ENCODE measurements at places on chromosomes 1 and 21.

GRCh38 chr1:207673399-207673798 is 28.5 kb downstream of the CR1L start:
- DNase-seq = no peak

- DNase-seq = no peak
Observed at GRCh38 chr1:33221385-33221758, 34.9 kb upstream of the ZNF362 start.

GRCh38 chr1:201705389-201705788 is 123.6 kb upstream of the IPO9 start:
- DNase-seq = no peak

DNA sequence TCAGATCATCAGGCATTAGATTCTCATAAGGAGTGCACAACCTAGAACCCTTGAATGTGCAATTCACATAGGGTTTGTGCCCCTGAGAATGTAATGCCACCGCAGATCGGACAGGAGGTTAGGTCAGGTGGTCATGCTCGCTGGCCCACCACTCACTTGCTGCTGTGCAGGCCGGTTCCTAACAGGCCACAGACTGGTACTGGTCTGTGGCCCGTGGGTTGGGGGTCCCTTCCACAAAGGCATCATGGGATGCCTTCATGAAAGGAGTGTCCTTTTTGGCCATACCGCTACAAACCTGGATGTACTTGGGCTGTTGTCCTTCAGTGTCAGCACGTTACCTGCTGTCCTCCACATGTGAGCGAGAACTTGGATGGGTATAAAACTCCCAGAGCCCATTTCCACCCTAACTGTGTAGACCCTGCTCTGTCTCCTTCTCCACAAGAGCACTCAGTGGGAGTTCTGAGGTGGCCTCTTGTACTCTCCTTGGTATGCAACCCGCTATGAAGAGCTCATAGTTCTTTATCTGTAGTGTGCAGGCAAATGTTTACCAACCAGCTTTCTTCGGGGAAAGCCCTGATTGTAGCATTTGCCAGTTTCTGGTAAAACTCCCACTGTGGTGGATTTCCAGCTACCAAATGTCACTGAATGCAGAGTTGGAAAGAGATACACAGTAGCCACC is 41.7 kb upstream of the SLC19A1 start:
- DNase-seq = no peak

GRCh38 chr1:234102583-234102982 is 198.1 kb downstream of the SLC35F3 start:
- peak; percentile 16 for DNase-seq

GRCh38 chr1:36729289-36729688 is 246.6 kb upstream of the CSF3R start:
- DNase-seq = no peak

- no peak for DNase-seq
Observed at GRCh38 chr1:45067806-45068205, 55.8 kb downstream of the UROD start.

- DNase-seq = no peak
Observed at GRCh38 chr1:203091761-203092330, 6.0 kb upstream of the MYOG start.

DNA sequence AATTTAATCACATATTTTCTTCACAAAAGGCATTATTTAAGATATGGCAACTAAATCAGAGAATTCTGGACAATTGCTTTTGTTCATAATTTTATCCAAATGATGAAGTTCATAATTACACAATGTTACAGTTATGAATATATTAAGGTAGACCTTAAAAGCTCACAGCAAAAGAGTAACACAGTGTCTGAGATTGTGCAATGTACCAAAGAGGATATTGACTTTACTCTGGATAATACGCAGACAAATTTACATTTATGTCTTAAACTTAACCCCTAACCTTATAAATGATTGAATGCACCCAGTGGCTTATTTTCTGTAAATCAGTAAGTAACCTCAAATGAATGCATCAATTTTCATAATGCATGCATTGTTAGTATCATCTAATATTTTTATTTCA is 216.2 kb upstream of the SAMSN1 start:
- no peak for DNase-seq

DNA sequence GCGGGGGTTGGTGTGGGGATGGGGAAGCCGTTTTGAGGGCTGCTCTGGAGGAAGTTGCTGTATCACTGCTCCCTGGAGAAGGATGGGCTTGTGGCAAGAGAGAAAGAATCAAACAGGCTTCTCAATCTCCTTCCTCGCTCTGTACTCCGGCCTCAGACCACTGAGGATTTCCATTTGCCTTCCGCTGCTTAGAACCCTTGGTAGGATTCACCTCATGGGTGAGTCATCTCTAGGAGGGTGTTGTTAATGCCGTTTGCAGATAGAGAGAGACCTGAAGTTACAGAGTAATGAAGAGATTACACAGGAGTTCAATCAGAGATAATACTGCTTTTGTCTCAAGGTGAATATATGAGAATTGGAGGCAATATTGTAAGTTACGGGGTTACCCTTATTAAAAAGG is 15.3 kb downstream of the SLC35F3 start:
- no peak for DNase-seq

- DNase-seq = no peak
Observed at GRCh38 chr1:176885751-176886150, 278.8 kb downstream of the ASTN1 start.

DNA sequence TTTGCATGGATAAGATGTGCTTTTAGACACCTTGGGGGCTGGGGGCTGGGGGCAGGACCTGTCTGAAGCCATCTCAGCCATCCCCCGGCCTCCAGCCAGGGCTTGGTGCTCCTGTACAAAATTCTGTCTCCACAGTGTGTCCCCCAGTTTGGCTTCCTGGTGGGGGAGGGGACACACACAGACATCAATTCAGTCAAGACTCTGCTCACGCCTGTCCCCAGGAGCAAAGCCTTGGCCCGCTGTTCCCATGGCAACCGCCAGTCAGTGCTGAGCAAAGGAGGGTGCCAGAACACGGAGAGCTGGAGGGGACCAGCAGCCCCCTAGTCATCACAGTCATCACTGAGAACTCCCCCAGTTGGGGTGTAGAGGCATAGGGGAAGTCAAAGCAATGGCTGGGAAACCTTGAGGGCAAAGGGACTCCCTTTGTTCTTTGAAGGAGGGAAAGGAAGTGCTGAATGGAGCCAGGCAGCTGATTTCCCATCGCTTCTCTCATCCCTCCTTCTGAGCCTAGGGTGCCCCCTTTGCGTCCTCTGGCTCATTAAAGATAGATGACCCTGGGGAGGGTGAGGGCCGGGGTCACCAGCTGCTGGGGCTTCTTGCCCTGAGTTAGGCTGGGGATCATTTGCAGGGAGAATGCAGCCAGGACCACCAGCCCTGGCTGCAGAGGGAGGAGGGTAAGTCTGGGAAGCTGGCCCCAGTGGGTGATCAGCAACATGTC is 134.9 kb upstream of the IPO9 start:
- no peak for DNase-seq

DNA sequence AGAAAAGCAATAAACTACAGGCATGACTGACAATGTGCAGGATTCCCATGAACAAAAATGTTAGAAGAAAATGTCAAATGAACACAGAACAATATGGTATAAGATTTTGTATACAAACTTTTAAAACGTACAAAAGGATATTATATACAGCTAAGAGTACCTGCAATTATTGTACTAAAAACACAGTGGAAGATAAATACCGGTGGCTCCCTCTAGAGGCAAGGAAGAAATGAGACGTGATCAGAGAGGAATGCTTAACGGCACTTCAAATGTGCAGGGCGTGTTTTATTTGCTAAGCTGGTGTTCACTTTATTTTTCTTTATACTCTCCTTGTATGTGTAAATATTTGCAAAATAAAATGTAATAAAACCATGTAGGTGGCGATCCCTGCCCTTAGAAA is 191.8 kb upstream of the SAMSN1 start:
- peak; percentile 65 for DNase-seq

- DNase-seq = no peak
Observed at GRCh38 chr1:96145492-96145891, 576.1 kb upstream of the PTBP2 start.

DNA sequence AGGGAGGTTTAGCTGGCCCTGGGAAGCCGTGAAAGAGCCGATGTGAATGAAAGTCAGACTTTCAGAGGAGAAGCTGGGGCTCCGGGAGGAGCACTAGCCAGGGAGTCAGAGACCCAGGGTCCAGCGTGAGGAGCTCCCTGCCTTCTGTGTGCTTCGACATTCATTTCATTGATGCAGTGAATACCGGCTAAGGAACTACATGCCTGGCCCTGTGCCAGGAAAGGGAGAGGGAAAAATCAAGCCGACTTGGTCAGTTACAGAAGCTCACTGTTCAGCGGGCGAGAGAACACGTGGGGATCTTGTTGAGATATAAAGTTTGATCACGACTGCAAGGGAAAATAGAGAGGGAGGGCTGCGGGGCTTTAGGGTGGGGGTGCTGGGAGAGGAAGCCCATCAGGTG is 76.7 kb upstream of the RUNX3 start:
- DNase-seq = no peak

GRCh38 chr1:169106095-169106920 is at the start of gene ATP1B1:
ATP1B1 (plus strand) TSS chr1:169106690; CDS start chr1:169106830, 140 bp downstream.
- no peak for DNase-seq

- peak; percentile 36 for DNase-seq
Observed at GRCh38 chr1:246506674-246507481, at the start of gene SMYD3. SMYD3 (minus strand) TSS chr1:246507279.

- no peak for DNase-seq
Observed at GRCh38 chr1:8943498-8944405, 1.9 kb upstream of the CA6 start.

DNA sequence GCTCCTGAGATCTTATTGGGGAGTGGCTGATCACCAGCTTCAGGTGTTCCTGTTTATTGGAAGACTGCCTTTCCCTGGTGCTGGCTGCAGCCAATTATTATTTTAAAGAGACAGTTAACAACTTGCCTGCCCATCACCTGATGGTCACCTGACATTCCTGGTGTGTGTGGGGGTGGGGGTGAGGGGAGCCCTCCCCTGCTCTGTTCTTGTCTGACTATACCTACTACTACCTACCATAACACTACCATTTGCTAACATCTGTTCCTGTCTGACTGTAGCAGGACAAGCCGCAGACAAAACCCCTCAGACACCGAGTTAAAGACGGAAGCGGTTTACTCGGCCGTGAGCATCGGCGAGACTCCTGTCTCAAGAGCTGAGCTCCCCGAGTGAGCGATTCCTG is 54.9 kb upstream of the NBPF3 start:
- no peak for DNase-seq

GRCh38 chr1:33180911-33181890 is 642 bp downstream of the TRIM62 start:
- peak; percentile 64 for DNase-seq

GRCh38 chr1:187638733-187639434 is 810.1 kb downstream of the PLA2G4A start:
- no peak for DNase-seq

- DNase-seq = no peak
Observed at GRCh38 chr1:205914730-205915129, 28.5 kb downstream of the SLC26A9 start.

DNA sequence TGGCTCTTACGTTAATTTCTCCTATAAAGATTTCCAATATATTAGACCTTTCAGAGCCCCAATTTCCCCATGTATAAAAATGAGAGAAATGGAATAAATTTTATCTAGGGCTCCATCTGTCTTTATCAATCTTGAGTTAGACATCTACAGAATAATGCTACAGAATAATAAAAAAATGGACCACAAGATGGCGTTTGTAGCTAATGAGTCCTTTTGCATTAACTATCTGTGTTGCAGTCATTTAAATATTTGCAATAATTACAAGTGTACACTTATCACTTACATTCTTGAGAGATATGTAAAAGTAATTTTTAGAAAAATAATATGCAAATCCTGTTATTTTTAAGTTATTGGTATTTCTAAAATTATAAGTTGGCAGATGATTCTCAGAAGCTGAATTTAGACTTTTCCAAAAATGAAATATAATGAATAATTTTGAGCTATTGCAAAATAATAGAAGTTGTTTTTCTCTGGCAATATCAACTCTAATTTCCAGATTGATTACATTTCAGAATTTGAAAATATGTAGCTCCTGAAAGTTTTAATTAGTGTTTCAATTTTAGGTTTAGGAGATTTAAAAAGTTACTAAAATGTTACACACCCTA is 87.7 kb downstream of the SNX7 start:
- peak; percentile 14 for DNase-seq

DNA sequence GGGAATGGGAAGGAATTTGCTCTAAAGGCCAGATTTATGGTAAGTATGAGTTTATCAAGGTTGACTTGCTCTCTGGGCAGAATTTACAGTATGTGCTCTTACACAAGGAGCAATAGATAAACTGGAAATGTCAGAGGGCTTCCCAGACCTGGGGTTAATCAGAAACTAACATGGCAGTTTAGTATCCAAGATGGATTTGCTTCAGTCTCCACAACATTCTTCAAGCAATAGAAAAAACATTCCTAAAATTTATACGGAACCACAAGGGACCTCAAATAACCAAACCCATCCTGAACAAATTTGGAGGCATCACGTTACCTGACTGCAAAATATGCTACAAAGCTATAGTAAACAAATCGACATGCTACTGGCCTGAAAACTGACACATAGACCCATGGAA is 606.7 kb upstream of the CHRM3 start:
- peak; percentile 49 for DNase-seq

GRCh38 chr1:109884242-109884891 is 26.3 kb upstream of the CSF1 start:
- DNase-seq = no peak

- no peak for DNase-seq
Observed at GRCh38 chr1:23209770-23210169, 7.5 kb downstream of the HTR1D start.

GRCh38 chr1:36350659-36351226 is 27.3 kb upstream of the EVA1B start:
- DNase-seq = peak; percentile 91

GRCh38 chr1:117671781-117672501 is 66.1 kb downstream of the TENT5C start:
- peak; percentile 26 for DNase-seq

DNA sequence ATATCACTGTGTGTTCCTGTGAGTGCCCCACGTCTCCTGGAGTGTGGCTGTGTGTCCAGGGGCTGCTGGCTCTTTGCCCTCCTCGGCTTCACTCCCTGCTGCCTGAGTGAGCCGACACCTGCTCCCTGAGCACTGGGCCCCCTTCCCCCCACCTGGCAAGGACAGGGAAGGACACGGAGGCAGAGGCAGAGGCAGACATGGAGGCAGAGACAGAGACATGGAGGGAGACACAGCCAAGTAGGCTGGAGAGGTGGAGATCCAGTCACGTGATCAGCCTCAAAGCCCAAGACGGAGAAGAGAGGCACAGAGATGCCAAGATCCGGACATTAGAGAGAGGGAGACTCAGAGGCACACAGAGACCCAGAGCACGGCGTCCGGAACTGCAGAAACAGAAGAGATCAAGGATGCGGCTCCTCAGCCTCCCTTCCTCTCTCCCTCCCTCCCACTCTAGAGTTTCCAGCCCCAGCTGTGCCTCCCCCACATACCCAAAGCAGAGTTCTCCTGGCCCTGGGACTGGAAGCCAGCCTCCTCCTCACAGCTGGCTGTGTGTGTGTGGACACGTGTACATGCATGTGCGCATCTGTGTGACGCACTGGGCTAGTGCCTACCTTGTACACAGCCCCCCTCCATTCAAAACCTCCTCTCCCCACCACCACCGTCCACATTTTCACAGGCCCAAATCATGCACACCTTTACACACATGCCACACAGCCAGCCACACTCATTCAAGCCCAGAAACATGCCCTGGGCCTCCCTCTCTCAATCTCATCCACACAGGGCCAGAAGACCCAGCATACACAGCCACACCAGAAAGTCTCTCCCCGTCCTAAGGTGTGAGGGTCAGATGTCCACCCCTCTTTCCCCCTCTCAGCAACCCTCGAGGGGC is 39.1 kb upstream of the WASF2 start:
- DNase-seq = no peak

- DNase-seq = no peak
Observed at GRCh38 chr1:215891266-215892057, 324.4 kb downstream of the KCTD3 start.

Measured in renal cortical epithelial cell (primary cell).